ENCODE measurements at places on chromosomes 5 and 9.

- no peak for DNase-seq
Measured at GRCh38 chr9:114499528-114499927, 5.7 kb downstream of the WHRN start.

- DNase-seq: no peak
Measured at GRCh38 chr5:178421699-178422399, 168.3 kb downstream of the COL23A1 start.

DNA sequence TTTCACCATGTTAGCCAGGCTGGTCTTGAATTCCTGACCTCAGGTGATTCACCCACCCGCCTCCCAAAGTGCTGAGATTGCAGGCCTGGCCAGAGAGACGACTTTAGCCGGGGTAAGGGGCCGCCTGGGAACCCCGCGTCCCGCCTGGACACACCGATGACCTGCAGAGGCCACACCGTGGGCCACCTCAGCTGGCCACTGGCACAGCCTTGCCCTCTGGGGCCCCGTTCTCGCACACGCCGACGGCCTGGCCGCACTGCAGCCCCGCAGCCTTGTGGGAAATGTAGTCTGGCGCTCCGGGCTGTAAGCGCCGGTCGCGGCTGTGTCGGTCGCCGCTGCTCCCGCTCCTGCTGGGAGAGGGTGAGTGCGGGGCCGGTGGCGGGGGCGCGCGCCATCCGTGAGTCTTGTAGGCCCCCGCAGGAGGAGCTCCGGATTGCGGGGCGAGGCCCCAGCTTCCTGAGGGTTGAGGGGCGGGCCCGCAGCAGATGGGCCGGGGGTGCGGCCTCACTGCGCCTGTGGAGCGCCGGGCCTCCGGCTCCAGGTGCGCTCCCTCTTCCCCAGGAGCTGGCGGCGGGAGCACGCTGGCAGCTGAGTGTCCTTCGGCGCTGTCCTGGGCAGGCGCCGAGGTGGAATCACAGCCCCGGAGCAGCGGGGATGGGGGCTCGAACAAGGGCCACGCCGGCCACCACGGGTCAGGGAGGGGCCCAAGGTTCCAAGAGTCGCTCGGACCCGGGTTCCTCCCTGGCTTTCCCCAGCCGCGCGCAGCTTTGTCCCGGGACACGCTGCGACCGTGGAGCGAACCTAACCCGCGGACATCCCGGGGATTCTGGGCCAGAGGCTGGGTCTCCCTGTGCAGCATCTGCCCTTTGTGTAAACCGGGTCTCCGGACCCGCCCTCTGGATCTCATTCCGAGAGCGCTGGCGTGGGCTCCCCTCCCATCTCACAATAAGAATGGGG is at the start of gene ZFP2:
Gene ZFP2 (plus strand): TSS at position 299 of the 957 bp plus-strand sequence. CDS start 35,401 bp downstream, outside the sequence.
- DNase-seq: peak; percentile 34

DNA sequence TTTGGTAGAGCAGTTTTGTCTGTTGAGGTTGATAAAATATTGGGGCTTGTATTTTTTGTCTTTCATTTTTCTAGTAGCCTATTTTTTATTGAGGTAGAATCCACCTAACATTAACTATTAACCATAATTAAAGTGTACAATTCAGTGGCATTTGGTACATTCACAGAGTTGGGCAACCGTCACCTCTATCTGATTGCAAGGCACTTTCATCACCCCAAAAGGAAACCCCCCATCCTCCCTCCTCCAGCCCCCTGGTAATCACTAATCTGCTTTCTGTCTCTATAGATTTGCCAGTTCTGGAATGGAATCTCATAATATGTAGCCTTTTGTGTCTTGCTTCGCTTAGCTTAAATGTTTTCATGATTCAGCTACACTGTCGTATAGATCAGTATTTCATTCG is 55.5 kb upstream of the DMRT3 start:
- DNase-seq: no peak

GRCh38 chr9:80811003-80811402 is 878.3 kb downstream of the TLE1 start:
- DNase-seq: no peak

DNA sequence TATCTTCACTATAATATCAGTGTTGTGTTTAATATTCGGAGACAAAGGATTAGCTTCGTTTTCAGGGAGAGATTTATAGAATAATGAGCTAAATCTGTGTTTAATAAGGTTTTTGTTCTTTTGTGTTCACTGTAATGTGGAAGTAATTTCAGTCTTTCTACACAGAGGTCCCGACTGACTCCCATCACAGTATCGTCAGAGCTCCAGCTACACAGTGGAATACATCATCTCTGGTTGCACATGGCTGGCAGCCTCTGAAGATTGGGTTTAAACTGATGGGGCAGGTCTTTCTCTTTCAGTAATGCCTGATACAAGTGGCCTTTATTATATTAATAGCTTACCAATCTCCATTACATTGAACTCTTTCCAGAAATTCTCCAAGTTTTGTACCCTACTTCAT is 736.7 kb upstream of the RIOK2 start:
- DNase-seq: no peak

DNA sequence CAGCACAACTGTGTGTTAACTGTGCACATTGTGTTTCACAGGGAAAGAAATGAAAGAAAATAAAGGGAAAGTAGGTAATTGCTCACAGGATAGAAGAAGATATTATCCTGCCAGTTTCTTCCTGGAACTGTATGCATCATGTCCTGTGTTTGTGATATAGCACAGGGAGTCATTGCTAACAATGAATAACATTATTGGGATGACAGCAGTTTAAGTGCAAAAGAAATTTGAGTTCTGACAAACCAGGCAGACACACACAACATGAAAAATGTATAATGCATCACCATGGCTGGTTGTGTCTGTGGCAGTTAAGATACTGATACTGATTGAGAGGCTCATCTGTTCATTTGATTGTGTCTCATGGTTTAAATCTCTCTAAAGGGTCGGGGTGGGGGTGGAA is 145.4 kb downstream of the SPATA31D1 start:
- no peak for DNase-seq

DNA sequence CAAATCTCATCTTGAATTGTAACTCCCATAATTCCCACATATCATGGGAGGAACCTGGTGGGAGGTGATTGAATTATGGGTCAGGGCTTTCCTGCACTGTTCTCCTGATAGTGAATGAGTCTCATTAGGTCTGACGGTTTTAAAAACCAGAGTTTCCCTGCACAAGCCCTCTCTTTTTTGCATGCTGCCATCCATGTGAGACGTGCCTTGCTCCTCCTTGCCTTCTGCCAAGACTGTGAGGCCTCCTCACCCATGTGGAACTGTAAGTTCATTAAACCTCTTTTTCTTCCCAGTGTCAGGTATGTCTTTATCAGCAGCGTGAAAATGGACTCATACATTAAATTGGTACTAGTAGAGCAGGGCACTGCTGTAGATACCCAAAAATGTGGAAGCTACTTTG is 22.4 kb upstream of the KDM4C start:
- no peak for DNase-seq

DNA sequence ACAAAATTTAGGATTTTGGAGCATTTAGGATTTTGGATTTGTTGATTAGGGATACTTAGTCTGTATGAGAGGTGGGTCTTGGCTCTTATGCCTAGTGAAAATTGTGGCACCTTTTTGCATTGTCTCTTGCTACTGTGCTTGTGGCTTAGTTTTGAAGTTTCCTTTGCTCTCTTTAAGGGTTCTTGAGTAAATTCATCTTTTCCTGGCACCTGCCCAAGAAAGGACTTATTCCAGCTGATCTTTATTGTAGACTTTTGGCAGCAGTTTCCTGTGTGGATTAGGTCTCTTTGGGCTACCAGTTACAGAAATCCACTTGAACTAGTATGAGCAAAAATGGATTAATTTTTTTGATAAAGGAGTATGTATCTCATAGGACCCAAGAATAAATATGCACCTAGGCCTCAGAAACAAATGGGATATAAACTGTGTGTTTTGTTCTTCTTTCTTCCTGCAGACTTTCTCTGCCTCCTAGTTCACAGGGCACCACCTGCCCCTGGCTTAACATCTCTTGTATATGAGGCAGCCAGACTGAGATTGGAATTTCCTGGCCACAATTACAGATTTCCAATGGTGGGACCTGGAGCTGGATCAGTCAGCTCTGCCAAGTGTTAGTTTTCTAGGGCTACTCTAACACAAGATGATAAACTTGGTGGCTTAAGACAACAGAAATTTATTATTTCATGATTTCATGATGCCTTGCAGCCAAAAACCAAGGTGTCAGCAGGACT is 44.6 kb downstream of the FOCAD start:
- DNase-seq: no peak

DNA sequence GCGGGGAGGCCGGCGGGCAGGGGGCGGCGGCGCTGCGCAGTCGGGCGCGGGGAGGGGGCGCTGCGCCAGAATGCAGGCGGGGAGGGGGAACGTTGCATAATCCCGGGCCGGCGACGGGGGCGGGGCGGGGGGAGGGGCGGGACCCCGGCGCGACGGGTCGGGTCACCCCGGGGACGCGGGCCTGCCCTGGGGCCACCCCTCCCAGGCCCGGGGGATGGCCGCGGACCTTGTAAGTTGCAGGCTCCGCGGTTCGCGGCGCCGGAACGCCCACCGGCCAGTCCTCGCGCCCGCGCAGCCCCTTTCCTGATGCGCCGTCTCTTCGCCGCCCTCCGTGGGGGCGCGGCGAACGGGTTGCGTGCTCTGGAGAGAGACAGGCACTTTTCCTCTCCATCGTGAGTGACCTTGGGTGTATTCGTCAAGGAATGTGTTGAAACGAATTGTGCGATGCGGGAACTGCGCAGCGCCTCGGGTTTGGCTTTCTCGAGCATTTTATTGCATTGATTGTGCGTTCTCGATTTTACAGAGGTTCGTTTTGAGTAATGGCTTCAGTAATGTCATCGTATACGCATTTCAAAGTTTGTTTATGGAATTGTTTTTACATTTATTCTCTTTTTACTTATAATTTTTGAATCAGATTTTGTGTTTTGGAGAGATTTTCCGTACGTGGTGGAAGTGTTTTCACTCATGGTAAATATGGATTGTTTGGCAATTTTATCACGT is 802 bp downstream of the SPIN1 start:
- peak; percentile 65 for DNase-seq

GRCh38 chr5:118703241-118703640 is 285.1 kb downstream of the DTWD2 start:
- DNase-seq: no peak

DNA sequence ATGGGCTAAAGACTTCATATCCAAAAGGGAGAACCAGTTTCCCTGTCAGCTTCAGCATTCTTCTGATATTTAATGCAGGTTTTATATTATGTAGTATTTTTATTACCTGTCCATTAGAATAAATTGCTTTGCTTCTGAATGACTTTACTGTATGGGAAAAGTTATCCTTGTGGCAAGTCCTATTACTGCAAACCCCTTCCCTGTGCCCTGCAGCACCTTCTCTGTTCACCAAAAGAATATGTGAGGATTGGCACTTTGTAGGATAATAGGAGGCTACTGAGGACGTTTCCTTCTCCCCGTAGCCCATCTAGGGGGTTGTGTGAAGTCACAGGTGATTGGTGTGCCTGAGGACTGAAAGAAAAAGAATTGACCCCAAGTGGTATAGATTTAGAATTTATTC is 296.1 kb downstream of the KDM4C start:
- DNase-seq: no peak

DNA sequence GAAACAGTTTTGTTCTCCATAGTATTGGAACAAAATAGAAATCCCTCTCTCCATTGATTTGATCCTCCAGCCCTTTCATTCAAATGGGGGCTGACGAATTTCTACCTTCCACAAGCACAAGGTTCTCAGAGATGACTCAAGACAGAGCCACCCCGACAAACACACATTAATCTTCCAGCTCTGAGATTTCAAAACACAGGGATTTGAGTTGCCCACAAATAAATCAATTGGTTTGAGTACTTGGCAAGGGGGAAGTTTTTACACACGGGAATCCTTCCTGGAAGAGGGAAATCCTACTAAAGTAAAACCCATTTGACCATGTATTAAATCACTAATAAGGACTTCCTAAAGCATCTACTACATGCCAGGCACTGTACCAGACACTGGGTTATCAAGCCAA is 5.4 kb downstream of the ADRA1B start:
- DNase-seq: no peak

- no peak for DNase-seq
Measured at GRCh38 chr5:124869426-124870033, 123.1 kb upstream of the ZNF608 start.

- peak; percentile 40 for DNase-seq
Measured at GRCh38 chr9:68560071-68560844, 19.6 kb upstream of the TMEM252 start.

- DNase-seq: no peak
Measured at GRCh38 chr9:137739371-137740309, 120.8 kb downstream of the EHMT1 start.

DNA sequence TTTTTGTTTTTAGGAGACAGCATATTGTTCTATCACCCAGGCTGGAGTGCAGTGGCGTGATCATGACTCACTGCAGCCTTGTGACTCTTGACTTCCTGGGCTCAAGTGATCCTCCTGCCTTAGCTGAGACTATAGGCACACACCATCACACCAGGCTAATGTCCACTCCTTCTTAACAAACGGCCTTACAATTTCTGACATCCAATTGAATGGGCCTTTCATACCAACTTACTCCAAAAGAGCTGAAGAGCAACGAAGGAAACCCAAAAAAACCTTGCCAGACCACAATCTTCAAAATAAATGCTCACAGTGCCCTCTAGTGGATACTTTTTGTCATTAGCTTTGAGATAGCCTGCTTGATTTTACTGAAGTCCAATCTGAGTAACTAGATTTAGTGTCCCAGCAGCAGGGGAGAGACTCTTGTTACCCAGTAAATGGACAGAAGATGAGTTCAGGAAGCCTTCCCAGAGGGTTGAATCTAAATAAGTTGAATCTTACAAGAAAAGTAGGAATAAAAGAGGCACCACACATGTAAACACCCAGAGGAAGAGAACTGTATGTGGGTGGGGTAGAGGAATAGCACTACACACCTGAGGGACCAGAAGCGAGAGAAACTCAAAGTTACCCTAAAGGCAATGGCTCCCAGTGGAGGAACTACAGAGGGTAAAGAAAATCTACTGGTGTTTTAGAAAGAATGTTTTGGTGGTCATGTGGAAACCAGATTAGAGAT is 9.3 kb downstream of the ZNF622 start:
- no peak for DNase-seq
